ENCODE measurements at places on chromosomes 7 and 10.
A peak's percentile ranks its signal among the peaks of the same experiment; 100 is the strongest.

- DNase-seq, result no peak
These were observed 132.6 kb downstream of the NXPH1 start for GRCh38 chr7:8566016-8566415.

GRCh38 chr7:3673524-3673923 is 372.5 kb downstream of the SDK1 start:
- DNase-seq, result no peak

- DNase-seq, result no peak
These were observed 62.7 kb upstream of the CACUL1 start for GRCh38 chr10:118817328-118818068.

DNA sequence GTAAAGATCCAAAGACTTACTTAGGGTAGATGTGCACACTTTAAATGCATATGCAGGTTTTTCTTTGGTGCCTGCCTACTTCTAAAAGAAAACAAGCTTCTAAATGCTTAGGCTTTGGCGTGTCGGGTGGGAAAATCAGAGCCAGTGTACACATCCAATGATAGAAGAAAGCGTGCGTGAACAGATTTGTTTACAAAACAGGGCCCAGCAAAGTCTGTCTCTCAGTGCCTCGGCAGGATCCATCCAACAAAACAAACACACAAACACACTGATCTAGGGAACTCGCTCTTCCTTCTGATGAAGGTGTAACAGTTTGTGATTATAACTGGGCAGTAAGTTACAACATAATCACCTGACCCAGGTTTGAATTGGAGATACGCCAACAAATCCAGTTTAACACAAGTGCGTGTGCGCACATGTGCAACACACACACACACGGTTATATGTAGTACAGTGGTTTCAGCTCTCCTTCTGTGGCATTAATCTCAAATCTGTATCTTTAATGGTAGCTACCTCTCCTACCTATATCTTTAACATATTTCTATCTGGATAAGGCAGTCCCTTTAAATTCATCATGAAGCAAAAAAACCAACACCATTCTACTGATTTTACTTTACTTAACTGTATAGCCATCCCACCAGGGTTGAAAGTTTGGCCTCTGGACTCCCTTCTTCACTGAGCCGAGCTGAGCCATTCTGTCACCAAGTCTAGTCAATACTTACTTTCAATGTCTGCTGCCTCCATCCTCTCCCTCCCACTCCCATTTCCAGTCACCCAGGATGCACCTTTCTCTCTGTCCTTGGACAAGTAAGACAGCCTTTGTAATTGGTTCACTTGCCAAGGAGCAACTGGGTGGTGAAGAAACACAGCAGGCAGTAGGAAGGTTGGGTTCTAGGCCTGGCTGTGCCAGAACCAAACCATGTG is 184.4 kb upstream of the KLF14 start:
- DNase-seq, result no peak

GRCh38 chr10:83276971-83277370 is 862.3 kb upstream of the GHITM start:
- DNase-seq, result no peak

DNA sequence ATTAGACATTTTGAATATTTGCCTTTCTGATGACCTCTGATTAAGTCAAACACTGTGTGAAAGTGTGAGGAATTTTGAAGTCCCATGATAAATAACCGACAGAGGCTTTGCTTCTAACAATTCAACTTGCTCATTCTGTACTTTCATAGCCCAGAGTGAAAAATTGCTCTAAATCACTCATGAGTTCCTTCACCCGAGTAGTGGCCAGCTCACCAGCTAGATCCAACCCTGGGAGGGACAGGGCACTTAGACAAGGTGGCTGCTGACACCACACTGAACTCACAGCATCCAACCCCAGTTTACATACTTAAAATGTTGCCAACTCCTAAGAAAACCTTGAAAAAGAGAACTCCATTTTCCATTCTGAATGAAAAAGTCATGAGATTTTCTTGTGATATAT is 80.0 kb upstream of the LYZL1 start:
- DNase-seq, result no peak

DNA sequence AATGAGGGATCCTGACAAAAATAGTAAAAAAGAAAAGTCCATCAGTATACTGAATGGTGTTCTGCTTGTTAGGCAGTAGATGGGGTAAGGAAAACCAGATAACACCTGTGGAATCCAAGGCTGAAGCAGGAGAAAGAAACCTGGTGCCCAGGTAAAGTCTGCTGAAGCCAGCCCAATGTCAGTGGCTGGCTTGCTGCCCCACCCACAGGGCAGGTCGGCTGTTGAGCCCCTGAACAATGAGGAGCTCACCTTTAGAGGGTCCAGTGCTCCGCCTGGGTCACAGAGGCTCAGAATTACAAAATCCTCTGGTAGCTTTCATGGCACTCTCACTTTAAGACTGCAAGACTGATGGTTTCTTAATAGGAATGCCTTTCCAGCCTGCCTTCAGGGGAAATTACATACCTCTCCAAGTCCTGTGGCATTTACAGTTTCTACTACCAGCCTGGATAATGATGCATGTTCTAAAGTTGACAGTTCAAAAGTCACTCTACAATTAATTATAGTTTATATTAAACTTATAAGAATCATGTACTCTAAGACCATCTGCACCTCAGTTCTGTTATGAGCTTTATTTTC is 23.8 kb downstream of the DHX32 start:
- DNase-seq, result no peak

DNA sequence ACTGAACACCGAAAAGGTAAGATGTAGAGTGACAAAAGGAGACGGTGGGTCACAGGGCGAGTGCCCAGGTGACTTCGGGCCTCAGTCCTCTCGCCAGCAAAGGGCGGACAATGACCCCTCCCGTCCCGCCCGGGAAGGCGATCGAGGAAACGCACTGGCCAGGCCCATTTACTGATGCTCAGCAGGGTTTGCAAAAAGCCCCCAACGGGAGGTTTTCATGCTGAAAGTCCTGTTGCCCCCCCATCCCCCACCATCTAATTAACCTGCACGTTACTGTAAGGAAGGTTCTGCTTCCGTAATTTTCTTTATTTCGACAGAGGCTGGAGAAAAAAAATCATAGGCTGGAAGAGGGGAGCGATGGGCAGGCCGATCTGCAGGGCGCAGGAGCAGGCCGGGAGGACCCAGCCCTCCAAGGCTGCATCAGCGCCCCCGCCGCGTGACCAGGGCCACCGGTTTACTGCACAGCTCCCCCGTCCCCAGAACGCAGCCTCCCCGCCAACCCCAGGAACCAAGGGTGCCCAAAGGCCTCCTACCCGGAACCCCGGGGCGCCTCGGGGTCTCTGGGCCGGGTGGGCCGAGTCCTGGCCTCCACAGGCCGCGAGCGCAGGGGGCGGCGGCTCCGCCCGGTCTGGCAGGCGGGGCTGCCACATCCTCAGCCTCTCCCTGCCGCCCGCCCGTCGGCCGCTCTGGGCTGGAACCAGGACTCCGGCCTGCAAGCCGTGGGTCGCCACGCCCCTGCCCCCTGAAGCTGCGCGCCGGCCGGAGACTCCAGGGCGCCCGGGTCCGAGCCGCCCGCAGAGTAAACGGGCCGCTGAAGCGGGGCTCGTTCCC is 613 bp downstream of the OAT start:
- DNase-seq, result peak; percentile 24

DNA sequence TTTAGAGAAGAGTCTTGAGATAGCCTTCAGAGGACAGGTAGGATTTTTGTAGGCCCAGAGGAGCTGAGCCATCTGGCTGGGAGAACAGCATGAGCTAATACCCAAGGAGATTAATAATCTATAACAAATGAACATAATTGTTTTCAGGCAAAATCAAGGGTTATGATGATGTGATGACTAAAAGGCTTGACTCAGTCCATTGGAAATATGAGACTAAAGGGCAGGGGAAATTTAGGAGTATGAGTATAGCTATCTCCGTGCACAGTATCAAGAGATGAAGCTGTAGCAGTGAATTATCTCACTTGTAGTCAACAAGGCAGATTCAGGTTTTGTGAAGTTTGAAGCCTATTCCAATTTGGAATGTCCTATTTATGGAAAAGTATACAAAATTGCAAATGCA is 40.1 kb downstream of the CSTF2T start:
- no peak for DNase-seq

GRCh38 chr7:37284805-37285231 is 163.8 kb downstream of the ELMO1 start:
- no peak for DNase-seq

DNA sequence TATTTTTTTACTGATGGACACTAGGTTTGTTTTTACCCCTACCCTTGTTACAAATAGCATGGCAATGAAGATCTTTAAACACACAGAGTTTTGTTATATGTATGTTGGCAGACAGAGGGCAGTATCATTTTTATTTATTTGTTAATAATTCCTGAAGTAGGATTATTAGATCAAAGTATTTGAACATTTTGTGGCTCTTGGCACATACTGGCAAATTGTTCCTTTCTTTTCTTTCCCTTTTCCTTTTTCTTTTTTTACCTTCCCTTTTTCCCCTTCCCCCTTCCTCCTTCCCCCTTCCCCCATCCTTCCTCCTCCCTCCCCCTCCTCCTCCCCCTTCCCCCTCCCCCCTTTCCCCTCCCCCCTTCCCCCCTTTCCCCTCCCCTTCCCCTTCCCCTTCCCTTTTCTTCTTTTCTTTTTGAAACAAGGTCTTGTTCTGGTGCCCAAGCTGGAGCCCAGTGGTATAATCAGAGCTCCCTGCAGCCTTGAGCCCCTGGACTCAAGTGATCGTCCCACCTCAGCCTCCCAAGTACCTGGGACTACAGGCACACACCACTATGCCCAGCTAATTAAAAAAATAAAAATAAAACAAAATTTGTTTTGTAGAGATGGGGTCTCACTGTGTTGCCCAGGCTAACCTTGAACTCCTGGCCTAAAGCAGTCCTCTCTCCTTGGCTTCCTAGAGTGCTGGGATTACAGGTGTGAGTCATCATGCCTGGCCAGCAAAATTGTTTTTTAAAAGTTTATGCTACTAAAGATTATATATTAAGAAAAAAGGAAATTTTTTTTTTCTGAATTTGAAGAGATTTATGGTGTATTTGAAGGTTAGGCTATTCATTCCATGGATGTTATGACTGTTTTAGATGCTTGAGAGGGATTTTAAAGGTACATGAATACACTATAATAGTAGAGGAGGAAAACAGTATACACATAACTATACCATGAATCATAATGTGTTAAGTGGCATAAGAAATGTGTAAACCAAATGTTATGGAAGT is 39.3 kb downstream of the SEPTIN7 start:
- DNase-seq, result no peak

DNA sequence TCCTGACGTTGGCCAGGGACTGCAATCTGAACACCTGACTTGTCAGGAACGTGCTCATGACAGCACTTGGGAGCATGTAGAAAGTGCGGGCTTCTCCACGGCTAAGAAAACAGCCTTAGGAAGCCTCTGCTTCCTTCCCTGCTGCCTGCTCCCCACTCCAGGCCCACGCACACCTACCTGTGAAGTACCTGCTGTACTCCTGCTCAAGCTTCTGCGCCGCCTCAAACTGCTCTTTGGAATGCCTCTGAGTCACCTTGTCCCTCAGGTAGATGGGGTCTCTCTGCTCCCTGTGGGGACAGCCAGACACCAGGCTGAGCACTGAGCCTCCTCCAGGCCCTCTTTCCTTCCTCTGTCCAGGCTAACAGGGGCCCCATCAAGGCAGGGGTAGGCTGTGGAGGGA is 132.7 kb downstream of the DLG5 start:
- DNase-seq, result no peak

Measured in stimulated activated CD8-positive, alpha-beta memory T cell treated with anti-CD3 and anti-CD28 coated beads, Interleukin-12 subunit alpha, Interleukin-12 subunit beta, amount 100 ng/mL, for 4 hours (primary cell).